ENCODE measurements at places on chromosomes 2 and 18.

- DNase-seq, result no peak
Measured at GRCh38 chr2:237199082-237199481, 113.4 kb downstream of the COPS8 start.

DNA sequence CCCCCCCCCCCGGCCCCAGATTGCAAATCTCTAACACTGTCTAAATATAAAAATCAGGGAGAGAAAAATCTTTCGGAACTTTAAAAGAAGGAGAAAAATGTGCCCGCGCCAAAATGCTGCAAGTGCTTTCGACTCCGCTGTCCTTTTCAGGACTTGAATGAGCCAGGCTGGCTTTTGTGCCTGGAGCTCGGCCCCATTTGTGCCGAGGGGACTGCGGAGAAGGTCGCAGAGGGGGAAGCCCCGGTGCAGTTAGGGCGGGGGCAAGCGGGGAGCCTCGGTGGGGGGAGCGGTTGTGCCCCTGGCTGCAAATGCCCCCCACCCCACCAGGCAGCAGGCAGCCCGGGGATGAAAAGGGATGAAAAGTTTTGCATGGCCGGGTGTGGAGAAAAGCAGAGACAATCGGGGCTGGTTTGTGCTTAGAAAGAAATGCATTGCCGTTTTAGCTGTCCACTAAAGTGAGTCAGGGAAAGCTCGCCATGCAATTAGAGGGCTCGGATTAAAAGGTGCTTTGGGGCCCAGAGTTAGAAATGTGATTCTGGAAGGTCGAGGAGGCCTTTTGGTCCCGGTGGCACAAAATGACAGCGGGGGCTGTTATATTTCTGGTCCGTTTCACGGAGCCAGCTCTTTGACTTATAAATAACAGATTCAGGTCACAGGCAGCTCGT, 1.6 kb downstream of the INHBB start:
- DNase-seq, result peak; percentile 7

GRCh38 chr2:71934595-71935261, 212.9 kb downstream of the CYP26B1 start:
- no peak for DNase-seq

- no peak for DNase-seq
Measured at GRCh38 chr18:13998571-13998970, 83.2 kb upstream of the MC2R start.

DNA sequence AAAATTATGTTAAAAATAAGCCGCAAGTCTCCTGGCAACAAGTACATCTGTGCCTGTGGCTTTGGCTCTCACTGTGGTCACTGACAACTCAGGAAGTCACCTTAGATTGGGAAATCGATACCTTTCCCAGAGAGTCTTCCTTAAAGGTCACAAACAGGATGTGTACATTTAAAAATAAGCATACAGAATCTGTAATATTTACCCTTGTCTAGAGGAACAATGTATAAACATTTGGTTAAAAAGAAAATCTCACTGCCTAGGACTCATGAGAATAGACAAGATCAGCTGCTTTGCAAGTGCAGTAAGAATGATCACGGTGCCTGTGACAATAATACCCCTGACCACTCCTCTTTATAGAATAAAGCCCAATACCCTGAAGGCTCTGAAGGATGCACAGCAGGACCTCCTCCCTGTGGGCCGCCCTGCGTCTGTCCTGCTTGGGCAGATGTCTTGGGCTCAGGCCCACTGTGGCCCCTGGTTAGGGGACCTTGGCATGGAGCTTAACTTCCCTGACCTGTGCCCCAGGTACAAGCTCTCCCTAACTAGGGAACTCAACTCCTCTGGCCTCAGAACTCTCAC, 98.0 kb upstream of the MGAT4A start:
- no peak for DNase-seq

GRCh38 chr2:190891889-190892288, 11.3 kb downstream of the GLS start:
- DNase-seq, result no peak

- no peak for DNase-seq
Measured at GRCh38 chr2:105674401-105674800, 70.3 kb upstream of the NCK2 start.

GRCh38 chr2:116250376-116250775, 1564.1 kb upstream of the DDX18 start:
- DNase-seq, result no peak

DNA sequence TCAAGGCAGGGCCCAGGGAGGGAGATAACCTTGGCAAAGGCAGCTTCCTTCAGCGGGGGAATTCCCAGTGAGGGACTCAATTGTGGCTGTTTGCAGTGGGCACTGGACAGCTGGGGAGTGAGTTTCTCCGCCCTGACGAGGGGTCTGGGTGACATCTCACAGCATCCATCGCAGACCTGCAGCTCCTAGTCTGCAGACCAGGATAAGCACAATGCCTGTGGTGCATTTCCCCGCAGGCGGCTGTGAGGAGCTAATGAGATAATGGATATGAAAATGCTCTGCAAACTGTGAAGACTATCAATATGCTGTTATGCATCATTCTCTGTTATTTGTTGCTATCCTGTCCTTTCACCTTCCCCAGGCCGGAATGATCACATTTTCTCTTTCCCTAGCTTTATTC, 30.0 kb upstream of the CYP1B1 start:
- no peak for DNase-seq
